ENCODE measurements at places on chromosomes 12 and 14.

DNA sequence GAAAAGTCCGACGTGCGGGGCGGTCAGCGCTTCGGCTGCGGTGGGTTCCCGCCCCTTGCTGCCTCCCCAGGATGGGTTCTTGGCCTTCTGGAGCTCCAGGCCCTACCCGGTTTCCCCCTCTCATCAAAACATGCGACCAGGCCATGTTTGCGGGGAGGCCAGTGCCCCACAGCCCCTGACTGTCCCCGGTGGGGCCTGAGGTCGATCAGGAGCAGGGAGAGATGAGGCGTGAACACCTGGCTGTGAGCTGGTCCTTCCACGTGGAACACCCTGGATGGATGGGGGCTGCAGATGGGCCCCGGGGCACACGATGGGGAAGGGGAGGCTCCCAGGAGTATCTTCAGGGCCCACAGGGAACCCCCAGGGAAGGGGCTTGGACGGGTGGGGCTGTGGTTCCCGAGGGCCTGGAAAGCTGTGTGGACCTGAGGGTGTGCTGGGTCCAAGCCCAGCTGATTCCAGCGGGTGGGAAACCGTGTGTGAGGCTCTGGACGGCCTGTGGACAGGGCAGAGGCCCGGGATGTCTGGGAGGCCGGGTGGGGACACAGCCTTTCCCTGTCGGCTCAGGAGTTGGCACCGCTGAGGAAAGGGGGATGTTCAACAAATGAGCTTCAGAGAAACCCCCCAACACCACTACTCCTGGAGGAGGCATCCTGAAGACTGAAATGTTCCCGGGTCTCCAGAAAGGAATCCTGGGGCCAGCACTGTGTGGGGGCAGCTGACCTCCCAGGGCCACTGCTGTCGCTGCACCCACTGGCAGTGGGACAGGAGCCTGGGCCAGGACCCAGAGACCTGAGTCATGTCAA is 187.0 kb upstream of the C14orf180 start:
- DNase-seq = no peak

GRCh38 chr12:29634057-29634456 is 136.6 kb upstream of the OVCH1 start:
- no peak for DNase-seq

DNA sequence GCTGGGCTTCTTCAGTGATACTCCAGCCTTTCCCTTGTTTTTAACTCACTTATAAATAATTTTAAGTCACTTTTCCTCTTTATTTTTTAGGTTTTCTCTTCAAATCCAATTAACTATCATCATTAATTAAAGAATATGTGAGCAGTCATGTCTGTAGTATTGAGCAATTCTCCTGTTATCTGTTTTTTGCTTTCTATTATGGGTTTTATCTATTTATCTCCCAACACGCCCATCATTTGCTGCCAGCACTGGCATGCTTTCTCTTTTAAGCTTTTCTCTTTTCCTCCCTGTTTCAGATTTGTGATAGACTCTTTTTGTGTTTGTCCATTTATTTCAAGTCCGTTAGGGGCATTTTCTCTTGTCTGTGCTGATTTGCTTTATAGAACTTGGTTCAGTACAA is 72.3 kb downstream of the CRADD start:
- no peak for DNase-seq

DNA sequence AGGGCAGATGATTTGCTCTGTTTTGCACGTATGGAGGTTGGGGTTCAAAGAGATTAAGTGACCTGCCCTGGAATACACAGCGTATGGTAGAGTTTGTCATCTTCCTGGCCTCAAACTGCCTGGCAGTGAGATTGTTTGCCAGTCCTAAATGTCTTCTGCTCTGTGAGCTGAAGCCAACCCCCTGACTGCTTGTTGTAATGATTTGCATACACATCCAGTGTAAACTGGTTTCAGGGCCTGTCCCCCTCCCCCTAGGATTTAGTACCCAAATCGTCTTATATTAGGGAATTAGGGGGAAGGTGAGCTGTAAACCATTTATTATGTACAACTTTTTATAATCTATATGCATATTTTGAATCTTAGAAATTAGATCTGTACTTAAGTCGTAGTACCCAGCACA is 38.4 kb downstream of the AKAP3 start:
- no peak for DNase-seq
